ENCODE measurements at places on chromosomes 2 and 18.

DNA sequence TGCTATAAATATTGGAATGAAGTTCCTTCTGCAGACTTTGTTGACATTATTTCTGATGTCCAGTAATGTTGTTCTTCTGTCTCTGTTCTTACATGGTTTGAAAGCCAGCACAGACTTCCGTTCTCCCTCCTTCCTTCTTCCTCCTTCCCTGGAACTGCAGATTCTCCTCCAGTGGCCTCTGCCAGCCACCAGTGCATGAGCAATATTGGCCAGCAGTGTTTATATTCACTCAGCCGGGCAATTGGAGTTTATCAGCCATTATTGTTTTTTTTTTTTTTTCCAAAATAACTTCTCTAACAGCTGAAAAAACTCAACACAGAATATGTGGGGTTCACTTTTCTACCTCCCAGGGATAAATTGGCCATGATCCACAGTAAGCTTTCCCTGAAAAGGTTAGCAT, 86.8 kb downstream of the ADCYAP1 start:
- no peak for DNase-seq

GRCh38 chr2:40512256-40512655, 60.4 kb upstream of the SLC8A1 start:
- DNase-seq: no peak

DNA sequence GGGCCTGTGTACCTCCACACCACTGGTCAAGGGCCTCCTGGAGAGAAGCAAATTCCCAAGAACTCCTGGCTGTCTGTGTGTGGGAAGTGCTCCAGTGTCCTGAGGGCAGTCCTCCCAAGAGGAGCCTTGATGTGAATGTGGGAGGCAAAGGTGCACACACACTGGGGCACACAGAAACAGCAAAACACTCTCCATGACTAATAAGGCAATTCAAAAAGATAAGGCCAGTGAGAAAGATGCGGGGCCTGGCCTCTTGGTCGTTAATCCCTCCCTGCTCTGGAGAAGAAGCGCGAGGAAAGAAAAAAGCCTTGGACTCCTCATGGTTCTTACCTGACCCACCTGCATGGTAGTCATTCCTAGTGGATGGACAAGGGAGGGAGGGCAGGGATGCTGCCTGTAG, 373.2 kb downstream of the SLC4A3 start:
- DNase-seq: no peak

GRCh38 chr18:31302991-31303390, 15.0 kb upstream of the DSG1 start:
- DNase-seq: no peak

DNA sequence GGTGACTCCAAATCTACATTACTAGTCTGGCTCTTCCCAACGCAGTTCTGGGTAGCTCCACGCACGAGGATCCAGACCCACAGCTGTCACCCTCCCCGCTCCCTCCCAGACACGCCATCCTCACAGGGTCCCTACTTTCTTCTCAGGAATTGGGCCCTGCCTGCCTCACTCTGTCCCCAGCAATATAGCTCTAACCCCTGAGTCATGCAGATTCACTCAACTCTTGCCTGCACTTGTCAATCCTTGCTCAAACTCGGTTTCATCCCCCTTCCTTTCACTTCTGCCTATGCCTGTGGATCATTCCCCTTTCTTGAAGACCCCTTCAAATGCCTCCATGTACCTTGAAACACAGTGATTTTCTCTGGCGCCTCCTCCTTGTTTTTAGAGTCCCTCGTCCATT, 5.0 kb downstream of the ST8SIA5 start:
- no peak for DNase-seq

- no peak for DNase-seq
These were observed 86.2 kb downstream of the SMIM21 start for GRCh38 chr18:75341267-75341666.

GRCh38 chr2:160613466-160614153, 120.0 kb upstream of the RBMS1 start:
- peak; percentile 12 for DNase-seq

GRCh38 chr18:68172842-68173549, 541.9 kb downstream of the TMX3 start:
- no peak for DNase-seq

DNA sequence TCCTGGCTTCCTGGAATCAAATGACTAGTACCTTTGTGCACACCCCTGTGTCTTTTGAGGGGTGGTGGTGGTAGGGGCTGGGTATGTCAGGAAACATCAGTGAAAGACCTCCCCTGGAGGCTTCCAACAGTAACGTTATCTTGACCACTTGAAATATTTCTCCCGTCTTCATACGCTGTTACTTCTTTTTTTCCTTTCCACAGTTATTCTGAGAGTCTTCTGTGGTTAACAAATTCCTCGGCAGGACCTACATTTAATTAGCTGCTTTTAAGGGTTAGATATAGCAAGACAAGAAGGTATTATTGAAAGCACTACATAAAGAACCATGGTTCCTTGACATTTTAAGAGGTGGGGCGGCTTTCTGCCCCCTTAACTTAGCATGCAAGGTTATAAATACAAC, 34.6 kb downstream of the UGP2 start:
- DNase-seq: no peak

DNA sequence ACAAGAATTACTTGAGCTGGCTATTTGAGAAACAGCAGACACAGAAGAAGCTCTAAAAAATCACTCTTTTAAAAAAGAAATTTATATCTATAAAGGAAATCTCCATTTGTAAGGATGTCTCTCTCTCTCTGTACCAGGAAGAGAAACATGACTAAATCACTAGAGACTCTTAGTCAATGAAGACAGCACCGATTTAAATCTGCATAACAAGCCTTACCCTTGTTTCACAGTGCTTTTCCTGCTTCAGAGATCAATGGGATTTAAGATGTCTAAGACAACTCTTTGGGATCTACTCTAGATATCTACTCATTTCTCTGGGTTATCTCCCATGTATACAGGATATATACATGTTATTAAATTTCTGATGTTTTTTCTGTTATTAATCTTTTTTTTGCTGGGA, 359.2 kb upstream of the RND3 start:
- no peak for DNase-seq

- no peak for DNase-seq
These were observed 18.1 kb downstream of the TPRKB start for GRCh38 chr2:73718851-73719621.

DNA sequence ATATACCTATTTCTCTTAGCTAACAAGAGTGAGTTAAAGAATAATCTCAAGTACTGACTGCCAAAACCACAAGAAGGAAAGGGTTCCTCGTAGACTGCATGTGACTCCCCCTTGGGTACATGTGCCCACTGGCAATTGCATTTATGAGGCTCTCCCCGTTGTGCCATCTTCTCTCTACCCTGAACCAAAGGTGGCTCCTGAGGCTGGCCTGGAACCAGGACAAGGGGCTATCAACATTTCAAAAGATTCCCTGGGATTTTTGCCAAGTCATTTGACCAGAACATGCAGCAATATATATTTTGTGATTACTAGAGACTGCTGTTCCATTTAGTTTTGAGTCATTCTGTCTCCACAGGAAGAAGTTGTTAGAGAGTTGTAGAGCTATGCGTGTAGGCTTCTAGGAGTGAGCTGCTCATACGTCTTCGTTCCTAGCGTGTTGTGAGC, 45.8 kb downstream of the LAMA3 start:
- peak; percentile 19 for DNase-seq

- no peak for DNase-seq
These were observed 271.5 kb upstream of the SIX2 start for GRCh38 chr2:45280794-45281193.

DNA sequence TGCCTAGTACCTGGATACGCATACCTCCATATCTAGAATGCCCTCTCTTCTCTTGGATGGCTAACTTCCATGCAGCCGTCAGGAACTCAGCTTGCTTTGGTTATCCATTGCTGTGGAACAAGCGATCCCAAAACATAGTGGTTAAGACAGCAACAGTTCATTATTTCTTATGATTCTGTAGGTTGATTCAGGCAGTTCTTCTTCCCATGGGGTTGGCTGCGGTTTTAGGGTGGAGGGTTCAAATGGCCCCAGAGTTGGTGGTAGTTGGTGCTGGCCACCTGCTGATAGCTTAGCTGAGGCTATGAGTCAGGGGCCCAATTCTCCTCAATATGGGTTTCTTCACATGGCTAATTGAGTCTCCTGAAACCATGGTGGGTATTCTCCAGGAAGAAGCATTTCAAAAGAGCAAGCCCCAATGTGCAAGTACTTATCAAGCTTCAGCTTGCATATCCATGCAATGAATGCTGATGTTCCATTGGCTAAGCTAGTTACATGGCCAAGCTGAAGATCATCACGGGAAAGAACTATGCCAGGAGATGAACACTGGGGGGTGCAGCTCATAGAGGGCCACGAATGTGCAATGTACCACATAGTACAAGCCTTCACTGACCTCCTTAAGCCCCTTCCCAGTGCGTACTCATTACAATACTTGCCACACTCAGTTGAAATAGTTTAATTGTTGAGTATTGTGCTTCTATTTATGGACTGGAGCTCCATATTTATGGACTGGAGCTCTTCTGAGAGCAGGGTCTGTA, 10.0 kb upstream of the RHOB start:
- DNase-seq: no peak

DNA sequence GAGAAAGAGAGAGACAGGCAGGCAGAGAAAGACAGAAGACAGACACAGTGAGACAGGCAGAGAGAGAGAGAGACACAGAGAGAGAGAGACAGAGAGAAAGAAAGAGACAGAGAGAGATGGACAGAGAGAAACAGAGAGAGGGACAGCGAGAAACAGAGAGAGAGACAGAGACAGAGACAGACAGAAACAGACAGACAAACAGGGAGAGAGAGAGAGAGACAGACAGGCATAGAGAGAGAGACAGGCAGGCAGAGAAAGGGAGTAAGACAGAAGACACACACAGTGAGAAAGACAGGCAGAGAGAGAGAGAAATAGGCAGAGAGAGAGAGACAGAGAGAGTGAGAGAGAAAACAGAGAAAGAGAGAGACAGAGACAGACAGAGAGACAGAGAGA, 105.3 kb upstream of the ANKRD30BL start:
- DNase-seq: no peak

DNA sequence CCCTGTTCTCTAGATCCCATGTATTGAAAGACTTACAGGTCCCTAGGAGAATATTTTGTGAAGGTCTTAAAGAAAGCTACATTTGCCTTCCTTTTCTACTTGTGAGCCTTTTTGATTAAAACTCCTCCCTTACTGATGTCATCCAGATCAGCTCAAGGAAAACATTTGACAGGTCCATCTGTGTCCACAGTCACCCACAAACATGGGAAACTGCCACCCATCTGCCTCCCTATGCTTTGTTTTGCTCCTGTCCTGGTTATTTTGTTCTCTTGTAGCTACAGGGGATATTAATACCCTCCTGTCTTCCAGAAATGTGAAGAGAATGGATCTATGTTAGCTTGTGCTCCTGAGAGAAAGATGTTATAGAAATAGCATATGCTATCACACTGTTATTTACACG, 203.6 kb upstream of the GALNT5 start:
- DNase-seq: no peak

DNA sequence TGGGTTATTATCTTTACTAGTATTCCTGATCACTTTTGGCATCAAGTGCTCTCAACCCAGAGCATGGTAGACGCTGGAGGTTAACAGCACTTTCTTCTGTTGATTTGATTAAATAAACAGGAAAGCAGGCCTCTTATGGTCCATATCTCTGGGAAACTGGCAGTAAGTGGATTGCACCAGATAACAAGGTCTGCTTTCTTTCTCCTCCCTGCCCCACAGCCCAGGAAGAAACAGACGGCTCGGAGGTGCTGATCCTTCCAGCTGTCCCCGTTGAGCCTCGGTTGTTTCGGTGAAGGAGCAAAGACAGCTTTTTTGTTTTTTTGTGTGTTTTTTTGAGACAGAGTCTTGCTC, 100.8 kb upstream of the KCTD1 start:
- no peak for DNase-seq

DNA sequence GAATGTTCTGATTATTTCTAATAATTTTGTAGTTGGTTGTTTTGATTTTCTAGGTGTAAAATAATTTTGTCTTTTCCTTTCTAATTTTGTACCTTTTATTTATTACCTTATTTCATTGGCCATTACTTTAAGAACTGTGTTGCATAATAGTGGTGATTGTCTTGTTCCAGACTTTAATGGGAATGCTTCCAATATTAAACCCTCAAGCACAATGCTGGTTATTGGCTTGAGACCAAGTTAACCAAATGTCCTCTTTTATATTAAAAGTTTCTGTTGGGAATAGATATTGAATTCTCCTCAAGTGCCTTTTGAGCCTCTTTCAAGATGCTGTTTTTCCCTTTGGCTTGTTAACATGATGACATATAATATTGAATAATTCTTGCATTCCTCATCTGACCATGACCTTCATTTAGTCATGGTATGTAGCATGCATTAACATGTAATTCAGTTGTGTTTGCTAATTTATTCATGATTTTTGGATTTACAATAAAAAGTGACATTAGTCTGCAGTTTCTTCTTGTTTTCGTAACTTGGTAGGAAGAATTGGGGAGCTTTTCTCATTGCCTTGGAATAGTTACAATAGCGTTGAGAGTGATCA, 141.7 kb downstream of the DIS3L2 start:
- DNase-seq: no peak

DNA sequence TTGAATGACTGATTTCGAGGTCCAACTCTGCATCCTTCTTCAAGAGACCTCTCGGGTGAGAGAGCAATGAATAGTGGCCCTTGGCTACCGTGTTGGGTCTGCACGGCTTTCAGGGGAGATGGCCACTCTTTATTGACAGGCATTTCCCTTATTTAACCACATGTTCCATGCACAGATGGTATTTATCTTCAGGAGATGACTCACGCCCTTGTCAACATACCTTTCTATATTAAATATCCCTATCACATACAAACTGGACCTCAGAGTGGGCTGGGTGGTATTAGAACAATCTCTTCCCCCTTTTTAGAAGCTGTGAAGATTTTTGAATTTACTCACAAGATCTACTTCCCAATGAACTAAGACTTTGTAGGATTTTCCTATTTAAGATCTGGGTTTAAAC, 109.6 kb upstream of the CDC42EP3 start:
- DNase-seq: no peak

DNA sequence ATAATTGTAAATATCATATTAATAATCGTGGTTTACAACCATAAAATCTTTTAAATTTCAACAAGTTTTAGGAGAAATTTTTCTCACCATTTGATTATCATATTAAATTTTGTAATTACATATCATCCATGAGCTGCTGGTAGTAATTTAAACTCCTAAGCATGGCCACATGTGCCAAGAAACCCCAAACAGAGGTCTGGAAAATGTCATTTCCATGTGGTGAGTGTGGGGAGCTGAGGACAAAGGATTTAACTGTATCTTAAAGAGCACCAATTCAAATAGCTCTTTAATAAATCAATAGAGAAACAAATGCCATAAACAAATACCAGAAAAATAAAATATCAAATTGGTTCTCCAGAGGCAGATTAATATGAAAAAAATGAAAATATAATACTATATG, 26.3 kb downstream of the PSME4 start:
- no peak for DNase-seq

- no peak for DNase-seq
These were observed 984.6 kb upstream of the CNTNAP5 start for GRCh38 chr2:123040506-123040905.

Measured in activated CD4-positive, alpha-beta T cell treated with anti-CD3 and anti-CD28 coated beads, Interleukin-10, Interleukin-2, amounts not matched to agents 100 ng/mL and 50 ng/mL, durations not matched to agents 16 hours and 8 hours (primary cell).